H7 (cell line): ENCODE measurements at places on chromosomes 1 and 21.

- DNase-seq: peak; percentile 80
Observed at GRCh38 chr1:36859926-36860325, 174.4 kb downstream of the GRIK3 start.

- DNase-seq: no peak
Observed at GRCh38 chr1:9263984-9264872, 28.5 kb upstream of the SPSB1 start.

DNA sequence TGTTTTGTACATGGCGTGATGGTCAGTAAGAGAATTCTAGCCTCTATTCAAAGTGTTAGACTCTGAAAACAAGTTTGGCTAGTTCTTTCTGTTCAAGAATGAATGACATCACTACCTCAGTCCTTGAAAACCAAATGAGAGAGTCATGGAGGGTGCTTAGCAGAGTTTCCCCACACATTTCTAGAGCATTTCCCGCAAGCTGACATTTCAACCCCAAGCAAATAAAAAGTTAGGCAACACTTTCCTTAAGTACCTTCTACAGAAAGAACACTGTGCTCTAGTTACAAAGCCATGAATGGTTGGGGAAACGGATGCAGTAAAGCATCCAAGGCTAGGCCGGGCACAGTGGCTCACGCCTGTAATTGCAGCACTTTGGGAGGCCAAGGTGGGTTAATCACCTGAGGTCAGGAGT is 47.9 kb upstream of the SLC44A3 start:
- no peak for DNase-seq

DNA sequence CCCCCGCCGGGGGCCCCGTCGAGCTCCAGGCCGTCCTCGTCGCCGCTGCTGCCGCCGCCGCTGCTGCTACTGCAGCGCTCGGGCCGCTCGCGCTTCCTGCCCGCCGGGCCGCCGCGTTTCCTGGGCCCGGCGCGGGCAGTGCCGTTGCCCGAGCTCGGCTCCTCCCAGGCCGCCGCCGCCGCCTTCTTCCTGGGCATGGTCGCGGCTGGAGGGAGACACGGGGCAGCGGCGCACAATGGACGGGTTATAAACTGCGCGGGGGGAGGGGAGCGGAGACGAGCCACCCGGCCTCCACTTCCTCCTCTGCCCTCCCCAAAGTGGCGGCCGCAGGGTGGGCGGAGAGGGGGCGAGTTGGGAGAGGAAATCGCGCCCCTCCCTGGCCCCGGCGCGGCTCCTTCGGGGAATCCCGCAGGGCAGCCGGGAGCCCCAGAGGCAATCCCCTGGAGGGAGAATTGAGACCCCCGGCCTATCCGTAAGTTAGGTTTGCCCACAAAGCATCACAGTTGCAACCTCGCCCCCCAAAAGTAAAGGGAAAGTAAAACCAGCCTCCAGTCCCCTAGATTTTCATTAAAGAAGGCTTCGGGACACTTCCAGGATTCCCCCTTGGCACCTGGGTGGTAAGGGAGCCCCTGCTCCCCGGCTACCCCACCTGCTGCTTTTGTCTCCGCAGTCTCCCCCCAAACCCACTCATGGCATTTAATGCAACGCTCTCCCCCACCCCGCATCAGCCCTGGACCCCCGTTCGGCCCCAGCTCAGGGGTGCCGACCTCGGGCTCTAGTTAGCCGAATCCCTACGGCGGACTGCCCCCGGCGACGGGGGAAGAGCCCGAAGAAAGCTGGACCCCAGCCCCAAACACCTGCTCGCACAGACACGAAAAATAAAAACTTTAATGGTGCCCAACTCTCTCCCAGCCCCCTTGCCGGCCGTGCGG is 893 bp downstream of the RCC2 start:
- DNase-seq: peak; percentile 88

DNA sequence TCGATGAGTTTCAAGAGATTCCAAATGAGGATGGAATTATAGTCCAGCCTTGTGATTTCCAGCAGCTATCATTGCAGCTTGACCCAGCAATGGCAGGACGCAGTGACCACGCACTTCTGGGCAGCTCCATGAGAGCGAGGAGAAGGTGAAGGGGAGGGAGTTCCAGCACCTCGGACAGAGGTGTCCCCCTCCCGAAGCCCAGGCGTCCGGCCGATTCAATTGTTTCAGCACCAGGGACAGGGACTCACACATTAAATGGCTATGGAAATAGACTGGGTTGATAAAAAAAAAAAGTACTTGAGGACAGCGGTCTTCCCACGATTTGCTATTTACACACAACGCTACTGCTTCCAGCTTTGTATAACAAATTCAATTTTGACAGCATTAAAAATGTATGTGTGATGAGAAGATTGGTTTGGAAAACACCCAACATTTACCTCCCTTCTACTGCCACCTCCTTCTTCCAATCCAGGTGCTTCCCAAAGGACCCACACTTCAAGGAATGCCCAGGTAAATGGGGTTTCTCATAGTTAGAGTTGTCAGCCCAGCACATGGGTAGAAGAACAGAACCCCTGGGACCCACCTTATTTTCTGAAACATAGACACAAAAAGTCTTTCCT is 71.8 kb downstream of the DISP3 start:
- peak; percentile 93 for DNase-seq

DNA sequence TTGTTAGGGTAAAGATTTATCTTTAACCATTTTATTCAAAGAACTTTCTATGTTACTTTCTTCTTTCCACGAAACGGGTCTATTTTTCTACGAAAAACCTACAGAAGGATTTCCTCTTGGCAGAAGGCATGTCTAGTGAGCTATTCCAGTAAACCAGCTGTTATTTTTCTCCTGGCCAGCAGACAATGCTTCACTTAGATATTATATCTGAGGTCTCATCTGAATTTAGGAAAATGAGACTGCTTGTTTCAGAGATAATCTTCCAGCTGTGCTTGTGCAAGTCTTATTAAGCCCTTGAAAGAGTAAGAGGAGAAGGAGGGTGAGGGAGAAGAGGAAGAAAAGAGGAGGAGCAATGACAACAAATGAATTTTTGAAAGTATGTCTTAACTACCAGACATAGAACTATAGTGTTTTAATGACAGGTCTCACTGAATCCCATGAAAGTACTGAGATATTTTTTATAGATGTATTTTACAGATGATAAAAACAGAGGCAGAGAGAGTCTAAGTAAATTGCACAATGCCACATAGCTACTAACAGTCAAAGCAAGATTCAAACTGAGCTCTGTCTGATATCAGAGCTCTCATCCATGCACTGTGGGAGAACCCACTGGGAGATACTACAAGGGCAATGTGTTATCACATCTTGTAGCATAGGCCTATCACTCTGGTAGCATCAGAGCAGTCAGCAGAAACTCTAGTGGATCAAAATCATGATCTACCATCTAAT is 54.6 kb upstream of the SAMSN1 start:
- DNase-seq: no peak

GRCh38 chr21:34782506-34783360 is 113.9 kb downstream of the CLIC6 start:
- DNase-seq: no peak

- DNase-seq: no peak
Observed at GRCh38 chr1:181359012-181359411, 124.3 kb upstream of the CACNA1E start.

GRCh38 chr1:157409927-157410326 is 142.4 kb downstream of the FCRL5 start:
- DNase-seq: no peak

DNA sequence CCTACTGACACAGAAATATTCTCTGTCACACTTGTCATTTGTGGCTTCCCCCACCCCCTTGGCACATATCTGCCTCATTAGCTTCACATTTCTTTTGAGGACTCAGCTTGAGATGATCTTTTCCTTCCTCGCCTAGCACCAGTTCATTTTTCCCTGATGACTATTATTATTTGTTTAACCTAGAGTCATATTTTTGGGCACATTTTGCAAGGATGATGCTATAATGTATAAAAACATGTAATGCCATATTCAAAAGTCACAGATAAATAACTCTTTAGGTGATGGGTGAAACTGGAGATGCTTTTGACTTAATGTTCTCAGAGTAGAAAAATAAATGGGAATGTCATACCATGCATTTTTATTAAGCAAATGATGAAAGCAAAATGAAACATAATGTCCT is 202.7 kb downstream of the BACH1 start:
- no peak for DNase-seq

DNA sequence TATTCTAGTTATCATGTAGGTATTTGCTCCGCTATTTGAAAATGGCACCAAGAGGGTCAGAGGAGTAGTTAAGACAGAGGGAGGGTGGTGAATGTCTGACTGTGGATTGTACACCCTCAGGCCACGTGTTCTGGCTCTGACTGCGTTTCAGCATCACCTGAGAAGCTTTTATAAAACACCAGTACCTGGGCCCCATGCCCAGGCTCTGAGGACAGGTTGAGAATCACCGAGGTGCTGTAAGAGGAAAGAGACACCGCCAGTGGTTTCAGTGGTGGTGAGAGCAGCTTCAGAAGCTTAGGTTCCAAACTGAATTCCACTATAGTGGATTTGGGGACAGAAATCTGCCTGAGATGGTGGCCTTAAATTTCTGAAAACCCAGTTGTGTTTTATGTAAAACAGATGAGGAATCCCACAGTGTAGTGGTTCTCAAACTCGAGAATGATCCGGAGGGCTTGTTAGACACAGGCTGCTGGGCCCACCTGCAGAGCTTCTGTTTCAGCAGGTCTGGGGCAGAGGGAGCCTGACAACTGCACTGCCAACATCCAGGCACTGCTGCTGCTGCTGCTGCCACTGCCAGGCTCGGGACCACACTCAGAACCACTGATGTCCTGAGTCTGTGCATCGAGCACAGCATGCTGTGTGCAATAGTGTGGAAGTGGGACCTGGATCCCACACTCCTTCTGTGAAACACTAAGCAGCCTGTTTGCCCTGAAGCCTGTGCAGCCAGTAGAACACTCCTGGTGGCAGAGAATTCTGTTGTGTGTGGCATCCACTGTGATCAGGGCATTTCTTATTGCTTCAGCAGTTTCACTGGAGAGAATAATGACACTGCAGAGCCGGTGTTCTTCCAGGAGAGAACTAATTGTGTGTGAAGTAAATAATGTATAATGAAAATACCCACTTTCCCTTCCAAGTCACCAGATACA is 98.7 kb downstream of the SUSD4 start:
- DNase-seq: no peak

DNA sequence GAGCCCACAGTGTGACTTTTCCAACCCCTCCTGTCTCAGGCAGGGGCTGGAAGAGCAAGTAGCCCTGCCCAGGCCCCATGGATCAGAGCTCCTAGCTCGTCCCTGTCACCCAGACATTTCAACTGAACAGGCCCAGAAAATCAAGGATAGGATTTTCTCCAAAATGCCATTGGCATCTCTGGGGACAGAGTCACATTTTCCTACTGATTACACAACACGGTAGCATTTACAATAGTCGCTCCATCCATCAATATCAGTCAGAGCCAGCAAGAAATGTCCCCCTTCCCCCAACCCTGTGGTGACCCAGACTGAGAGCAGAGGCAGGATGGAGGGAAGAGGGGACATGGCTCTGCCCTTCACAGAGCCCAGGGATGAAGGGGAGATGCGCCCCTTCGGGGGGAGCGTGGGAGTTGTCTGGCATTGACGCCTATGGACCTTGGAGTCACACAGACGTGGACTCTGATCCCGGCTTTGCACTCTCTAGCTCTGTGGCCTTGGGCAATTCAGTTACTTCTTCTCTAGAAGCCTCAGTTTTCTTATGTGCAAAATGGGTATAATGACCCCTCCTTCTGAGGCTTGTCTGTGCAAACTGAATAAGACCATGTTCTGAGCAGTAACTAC is 275.6 kb downstream of the FOXD2 start:
- no peak for DNase-seq

DNA sequence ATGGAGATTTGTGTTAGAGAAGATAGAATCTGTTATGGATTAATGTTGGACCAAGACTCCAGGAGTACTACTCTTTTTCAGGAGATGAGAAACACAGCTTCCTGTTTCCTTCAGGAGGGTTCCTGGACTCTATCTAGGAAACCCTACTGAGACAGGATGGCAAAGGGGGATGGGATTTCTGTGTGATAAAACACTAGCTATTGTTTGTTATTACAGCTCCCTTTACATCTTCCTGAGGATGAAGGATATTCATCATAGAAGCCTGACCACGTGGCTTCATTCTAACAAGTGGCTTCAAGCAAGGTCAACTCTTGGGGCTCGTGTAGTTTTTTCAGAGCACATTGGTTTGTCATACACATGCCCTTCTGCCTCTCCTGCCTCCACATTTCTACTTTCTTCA is 33.3 kb downstream of the RGL1 start:
- DNase-seq: no peak
